ENCODE measurements at places on chromosomes 13 and 19. TPM values are rescaled to one million over a fixed set of nuclear protein-coding genes. Genes with fewer than 3 reads are reported as not detected.

Gene CEACAM8
- not detected for total RNA-seq

Gene C5AR2
- under 0.01 TPM for total RNA-seq

Gene GCDH
- 24.6 TPM for total RNA-seq

Gene SMAD9
- total RNA-seq = 0.34 TPM

Gene DPY19L3
- total RNA-seq = 6.8 TPM

Gene MEIOSIN
- not detected for total RNA-seq

Gene ZNF492
- under 0.01 TPM for total RNA-seq

Gene ZNF737
- 12.5 TPM for total RNA-seq

Gene MUC16
- under 0.01 TPM for total RNA-seq

Gene TNNI3
- total RNA-seq = 0.34 TPM

Gene PDE4C
- total RNA-seq = 0.14 TPM

Gene SBK2
- total RNA-seq = not detected

Gene STARD13
- 0.68 TPM for total RNA-seq

Gene ZNF628
- 4.4 TPM for total RNA-seq

All from nasal cavity respiratory epithelium epithelial cell of viscerocranial mucosa (primary cell).